ENCODE measurements at places on chromosomes 5 and 9. TPM values are rescaled to one million over a fixed set of nuclear protein-coding genes. Genes with fewer than 3 reads are reported as not detected.

SLC45A2 gene
- polyA plus RNA-seq = 0.02 TPM

SLC34A3 gene
- polyA plus RNA-seq = not detected

PROB1 gene
- polyA plus RNA-seq = 0.44 TPM

SHISAL2B gene
- polyA plus RNA-seq = not detected

CD180 gene
- 0.02 TPM for polyA plus RNA-seq

LIFR gene
- polyA plus RNA-seq = 5.0 TPM

WDR36 gene
- polyA plus RNA-seq = 6.7 TPM

GAPT gene
- polyA plus RNA-seq = not detected

BTNL8 gene
- not detected for polyA plus RNA-seq

GABRA6 gene
- polyA plus RNA-seq = 0.10 TPM

SUSD3 gene
- polyA plus RNA-seq = 0.49 TPM

HBEGF gene
- polyA plus RNA-seq = 59.8 TPM

CTNND2 gene
- polyA plus RNA-seq = not detected

PCDHGC4 gene
- 0.53 TPM for polyA plus RNA-seq

THBS4 gene
- 1.1 TPM for polyA plus RNA-seq

LSM11 gene
- polyA plus RNA-seq = 0.95 TPM

ANKH gene
- 22.0 TPM for polyA plus RNA-seq

ABCA1 gene
- 9.3 TPM for polyA plus RNA-seq

NKD2 gene
- polyA plus RNA-seq = not detected

NANS gene
- 61.3 TPM for polyA plus RNA-seq

PCDHGA3 gene
- polyA plus RNA-seq = 0.33 TPM

SLC36A2 gene
- polyA plus RNA-seq = not detected

NFIL3 gene
- polyA plus RNA-seq = 6.8 TPM

JAKMIP2 gene
- polyA plus RNA-seq = 1.8 TPM

NPR2 gene
- polyA plus RNA-seq = 13.5 TPM

ARHGEF39 gene
- polyA plus RNA-seq = 4.9 TPM

PCDH1 gene
- 0.08 TPM for polyA plus RNA-seq

PCDHB3 gene
- 2.2 TPM for polyA plus RNA-seq

Data from SK-N-SH (cell line).